ENCODE measurements at places on chromosomes 5 and 9.

- DNase-seq, result no peak
Observed at GRCh38 chr5:14148890-14149671, 5.9 kb downstream of the TRIO start.

DNA sequence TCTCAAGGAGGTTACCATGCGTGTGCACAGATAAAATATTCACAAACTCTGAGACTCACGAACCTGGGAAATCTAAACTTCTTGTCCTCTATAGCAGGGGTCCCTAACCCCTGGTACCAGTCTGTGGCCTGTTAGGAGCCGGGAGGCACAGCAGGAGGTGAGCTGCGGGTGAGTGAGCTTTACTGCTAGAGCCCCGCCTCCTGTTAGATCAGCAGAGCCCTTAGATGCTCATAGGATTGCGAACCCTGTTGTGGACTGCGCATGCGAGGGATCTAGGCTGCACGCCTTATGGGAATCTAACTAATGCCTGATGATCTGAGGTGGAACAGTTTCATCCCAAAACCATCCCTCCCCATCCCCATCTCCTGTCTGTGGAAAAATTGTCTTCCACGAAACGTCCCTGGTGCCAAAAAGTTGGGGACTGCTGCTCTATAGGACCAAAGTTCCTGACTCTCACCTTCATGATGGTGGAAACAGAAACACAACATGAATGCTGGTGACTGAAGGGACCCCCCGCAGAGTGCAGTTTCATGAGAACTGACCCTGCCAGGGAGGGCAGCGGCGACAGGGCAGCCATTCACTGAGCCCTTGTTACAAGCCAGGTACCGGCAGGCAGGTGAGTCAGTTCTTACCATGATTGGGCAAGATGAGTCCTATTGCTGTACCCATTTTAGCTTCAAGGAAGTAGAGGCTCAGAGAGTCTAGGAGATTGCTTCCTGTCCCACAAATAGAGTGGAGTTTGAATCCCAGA lies 181.9 kb downstream of the RGS3 start:
- DNase-seq, result no peak

DNA sequence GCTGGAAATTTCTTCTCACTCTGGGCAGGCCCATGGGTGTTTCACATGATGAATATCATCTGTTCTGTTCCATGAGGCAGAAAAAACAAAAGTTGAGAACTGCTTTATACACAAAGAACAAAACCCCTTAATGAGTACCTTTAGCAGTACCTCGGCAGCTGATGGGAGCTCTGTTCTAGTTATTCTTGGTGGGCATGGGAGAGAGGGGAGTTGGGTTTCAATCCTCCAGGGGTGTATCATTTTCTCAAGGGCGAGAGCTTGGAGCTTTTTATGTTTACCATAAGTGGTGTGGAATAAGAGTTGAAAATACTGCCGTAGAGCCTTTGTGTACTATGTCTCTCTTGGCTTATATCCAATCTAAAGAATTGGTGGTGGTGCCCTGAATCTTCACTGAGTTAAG lies 103.3 kb upstream of the ZNF608 start:
- DNase-seq, result no peak

- no peak for DNase-seq
Observed at GRCh38 chr5:133292300-133292699, 240.5 kb downstream of the HSPA4 start.

GRCh38 chr9:38254756-38255155 lies 137.7 kb upstream of the ALDH1B1 start:
- no peak for DNase-seq

GRCh38 chr9:16461851-16462250 lies 408.6 kb downstream of the BNC2 start:
- DNase-seq, result no peak

GRCh38 chr9:5870691-5871090 lies 20.0 kb upstream of the MLANA start:
- no peak for DNase-seq

DNA sequence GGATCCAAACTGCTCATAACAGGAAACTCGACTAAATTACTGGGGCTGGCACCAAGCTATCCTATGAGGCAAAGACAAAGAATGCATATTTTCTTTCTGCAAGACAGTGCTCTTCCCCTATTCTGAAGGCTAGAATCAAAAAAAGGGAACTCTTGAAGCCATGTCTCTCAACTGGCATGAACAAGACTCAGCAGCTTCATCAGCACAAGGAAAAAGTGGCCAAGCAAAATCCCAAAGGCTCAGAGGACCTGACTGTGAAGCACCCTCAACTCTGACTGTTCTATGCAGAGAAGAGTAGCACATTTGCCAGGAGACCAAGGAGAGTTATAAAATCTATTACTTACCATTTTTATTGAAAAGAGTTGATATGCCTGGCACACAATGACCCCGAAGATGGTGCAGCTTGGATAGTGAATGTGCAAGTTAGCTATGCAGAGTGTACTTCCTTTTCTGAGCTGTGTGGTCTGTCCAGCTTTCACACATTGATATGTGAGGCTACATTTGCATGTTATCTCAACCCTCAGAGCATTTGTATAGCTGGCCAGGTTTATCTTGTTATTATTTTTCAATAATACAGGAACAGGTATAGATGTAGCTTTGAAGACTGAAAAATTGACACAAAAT lies 51.0 kb upstream of the FYB1 start:
- DNase-seq, result no peak

DNA sequence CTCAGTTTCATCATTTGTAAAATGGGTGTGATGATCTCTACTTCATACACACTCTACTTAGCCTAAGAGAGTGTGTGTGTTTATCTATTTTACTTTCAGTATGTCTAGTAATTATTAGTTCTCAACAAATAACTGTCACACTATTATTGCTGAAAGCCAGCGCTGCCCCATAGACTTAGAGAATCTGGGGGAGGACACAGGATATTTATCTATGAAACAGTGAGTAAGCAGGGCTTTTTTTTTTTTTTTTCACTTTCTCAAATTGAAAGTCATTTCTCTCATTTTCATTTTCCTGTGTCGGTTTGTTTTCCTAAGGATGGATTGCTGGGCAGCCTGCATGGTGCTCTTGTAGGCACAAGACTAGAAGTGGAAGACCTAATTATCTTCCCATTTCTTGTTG lies 248.4 kb upstream of the RPS23 start:
- DNase-seq, result no peak

- DNase-seq, result no peak
Observed at GRCh38 chr9:96644137-96644536, 11.0 kb downstream of the PRXL2C start.

DNA sequence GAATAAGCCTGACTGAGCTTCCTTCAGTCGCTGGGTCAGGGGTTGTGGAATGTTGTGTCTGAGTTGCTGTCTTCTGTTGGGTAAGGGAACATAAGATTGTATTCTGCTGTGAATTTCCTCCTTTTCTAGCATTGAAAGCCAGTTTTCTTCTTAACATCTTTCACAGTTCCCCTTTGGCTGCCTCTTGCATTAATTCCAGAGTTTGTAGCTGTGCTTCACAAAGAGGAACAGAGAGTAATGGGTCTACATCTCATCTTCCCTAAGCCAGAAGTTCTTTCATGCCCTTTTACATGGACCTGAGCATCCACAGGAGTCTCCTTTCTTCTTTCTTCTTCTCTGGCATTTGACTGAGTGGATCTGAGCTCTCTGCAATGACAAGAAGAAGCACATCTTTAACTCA lies 686.8 kb downstream of the KCTD16 start:
- DNase-seq, result no peak

DNA sequence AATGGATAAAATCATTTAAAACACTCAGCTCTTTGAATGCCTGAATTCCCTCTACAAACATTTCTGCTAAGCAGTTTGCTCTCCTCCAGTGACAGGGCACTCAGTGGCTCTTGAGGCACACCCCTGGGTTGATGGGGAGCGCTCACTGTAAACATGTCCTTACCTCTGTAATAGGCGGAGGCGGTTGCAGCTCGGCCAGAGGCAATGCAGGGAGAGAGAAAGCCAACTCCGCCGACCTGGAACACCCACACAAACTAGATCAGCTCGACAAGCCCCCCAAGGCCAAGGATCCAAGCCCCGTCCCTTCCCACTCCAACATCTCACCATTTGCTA lies 329 bp downstream of the CDC23 start:
- DNase-seq, result no peak

- DNase-seq, result no peak
Observed at GRCh38 chr9:135081731-135082130, 5.7 kb upstream of the OLFM1 start.

- DNase-seq, result no peak
Observed at GRCh38 chr5:171782332-171782966, 3.2 kb upstream of the SMIM23 start.

- DNase-seq, result no peak
Observed at GRCh38 chr5:132420706-132421272, 51.3 kb downstream of the SLC22A5 start.

DNA sequence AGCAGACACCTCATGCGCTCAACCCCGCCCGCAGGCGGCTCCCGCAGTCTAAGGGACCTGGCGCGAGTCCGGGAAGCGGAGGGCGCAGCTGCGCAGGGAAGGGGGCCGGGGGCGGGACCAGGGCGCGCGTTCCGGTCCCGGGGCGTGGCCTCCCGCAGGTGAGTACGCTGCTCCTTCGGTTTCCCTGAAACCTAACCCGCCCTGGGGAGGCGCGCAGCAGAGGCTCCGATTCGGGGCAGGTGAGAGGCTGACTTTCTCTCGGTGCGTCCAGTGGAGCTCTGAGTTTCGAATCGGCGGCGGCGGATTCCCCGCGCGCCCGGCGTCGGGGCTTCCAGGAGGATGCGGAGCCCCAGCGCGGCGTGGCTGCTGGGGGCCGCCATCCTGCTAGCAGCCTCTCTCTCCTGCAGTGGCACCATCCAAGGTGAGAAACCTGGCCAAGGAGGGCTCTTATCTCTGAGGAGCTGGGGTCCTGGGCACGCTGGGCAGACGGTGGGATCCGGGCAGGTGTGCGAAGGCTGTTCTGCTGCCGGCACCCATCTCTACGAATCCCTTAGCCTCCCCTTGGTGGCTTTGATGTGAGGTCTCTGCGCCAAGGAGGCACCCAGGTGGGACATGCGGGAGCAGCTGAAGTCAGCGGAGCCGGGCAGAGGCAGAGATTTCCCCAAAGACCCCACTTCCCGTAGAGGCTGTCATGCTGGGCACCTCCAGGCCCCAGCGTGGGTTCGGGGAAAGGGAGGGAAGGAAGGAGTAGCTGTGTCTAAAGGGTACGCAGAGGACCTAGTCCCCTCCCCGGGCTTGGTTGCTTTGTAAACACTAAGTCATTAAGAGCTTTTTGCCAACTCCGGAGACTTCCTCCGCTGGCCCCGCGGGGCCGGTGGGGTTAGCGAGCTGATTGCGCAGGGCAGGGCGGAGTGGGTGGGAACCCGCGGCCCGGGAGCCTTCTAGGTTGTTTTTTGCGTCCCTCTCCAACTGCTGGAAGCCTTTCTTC lies at the start of gene F2RL1:
Gene F2RL1, plus strand, starts transcription at position 187 of the 988 bp plus-strand sequence. Its CDS starts 153 bp downstream, at position 340.
- DNase-seq, result peak; percentile 80

- DNase-seq, result no peak
Observed at GRCh38 chr9:120478208-120478607, 101.8 kb downstream of the CDK5RAP2 start.

GRCh38 chr5:44387406-44387805 lies 1.8 kb downstream of the FGF10 start:
- no peak for DNase-seq

DNA sequence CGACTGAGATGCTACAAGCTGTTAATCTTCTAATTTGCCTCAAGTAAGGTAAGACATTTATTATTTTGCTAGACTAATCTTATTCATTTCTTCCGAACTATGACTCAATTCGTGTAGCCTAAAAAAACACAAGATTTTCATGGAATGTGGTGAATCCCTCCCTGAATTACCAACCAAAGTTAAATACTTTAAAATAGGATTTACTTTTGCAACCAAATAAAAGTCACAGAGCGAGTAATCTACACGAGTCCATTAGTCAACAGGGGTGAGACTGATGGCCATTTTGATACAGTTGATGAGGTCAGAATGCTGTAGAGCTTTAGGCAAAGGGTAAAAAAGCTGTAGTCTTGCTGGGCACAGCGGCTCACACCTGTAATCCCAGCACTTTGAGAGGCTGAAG lies 13.1 kb upstream of the BNC2 start:
- DNase-seq, result no peak

DNA sequence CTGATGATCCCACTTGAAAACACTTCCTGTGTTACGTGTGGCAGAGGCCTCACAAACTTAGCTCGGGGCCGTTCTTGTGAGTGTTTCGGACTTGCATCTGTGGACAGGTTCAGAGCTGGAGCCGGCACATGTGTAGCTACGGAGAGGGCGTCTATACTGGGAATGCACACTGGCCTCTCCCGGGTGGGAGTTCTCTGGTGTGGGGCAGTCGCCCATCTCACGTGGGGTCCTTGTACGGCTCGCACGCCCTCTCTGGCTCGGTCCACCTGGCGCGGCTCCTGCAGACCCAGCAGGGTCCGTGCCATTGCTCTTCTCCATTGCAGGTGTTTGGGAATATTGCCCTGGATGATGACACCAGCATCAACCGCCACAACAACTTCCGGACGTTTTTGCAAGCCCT lies 197.9 kb downstream of the CACNA1B start:
- no peak for DNase-seq

DNA sequence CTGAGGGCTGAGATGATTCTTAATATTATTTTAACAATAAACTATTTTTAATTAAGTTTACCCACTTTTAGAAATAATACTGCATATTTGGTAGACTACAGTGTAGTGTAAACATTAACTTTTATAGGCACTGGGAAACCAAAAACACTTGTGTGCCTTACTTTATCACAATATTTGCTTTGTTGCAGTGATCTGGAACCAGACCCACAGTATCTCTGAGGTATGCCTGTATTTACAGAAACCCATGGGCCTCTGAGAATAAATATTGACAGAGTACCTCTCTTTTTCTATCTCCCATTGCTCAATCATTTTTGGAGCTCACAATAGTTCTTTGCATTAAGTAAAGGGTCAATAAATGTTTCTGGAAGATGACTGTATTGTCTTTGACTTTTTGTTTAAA lies 73.3 kb downstream of the SLCO4C1 start:
- DNase-seq, result no peak

DNA sequence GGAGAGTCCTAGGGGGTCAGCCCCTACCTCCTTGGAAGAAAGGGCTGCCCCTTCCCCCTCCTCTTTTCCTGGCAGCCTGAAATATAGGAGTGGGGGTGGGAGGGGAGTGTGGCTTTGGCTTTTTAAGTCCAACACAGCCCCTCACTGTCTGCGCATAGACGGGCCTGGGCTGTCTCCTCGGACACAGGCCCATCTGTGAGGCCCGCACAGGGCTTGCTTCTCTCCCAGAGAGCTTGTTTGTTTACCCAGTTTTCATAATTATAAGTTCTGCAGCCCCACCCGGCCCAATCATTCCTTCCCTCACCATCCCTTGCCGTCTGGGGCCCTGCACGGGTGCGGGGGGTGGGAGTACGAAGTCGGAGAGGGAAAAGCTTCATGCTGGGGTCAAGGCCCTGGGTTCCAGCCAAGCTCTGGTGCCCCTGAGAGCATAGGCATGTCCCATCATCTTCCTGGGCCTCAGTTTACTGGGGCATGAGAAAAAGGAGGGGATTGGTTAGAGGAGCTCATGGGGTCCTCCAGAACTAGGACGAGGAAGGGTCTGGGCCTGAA lies 54.0 kb upstream of the STXBP1 start:
- DNase-seq, result no peak

- no peak for DNase-seq
Observed at GRCh38 chr5:95519681-95520080, 35.1 kb downstream of the SKIC3 start.

Data from left kidney (tissue), 8 donors.